ENCODE measurements at places on chromosomes 16 and 17.
A peak's percentile ranks its signal among the peaks of the same experiment; 100 is the strongest.

DNA sequence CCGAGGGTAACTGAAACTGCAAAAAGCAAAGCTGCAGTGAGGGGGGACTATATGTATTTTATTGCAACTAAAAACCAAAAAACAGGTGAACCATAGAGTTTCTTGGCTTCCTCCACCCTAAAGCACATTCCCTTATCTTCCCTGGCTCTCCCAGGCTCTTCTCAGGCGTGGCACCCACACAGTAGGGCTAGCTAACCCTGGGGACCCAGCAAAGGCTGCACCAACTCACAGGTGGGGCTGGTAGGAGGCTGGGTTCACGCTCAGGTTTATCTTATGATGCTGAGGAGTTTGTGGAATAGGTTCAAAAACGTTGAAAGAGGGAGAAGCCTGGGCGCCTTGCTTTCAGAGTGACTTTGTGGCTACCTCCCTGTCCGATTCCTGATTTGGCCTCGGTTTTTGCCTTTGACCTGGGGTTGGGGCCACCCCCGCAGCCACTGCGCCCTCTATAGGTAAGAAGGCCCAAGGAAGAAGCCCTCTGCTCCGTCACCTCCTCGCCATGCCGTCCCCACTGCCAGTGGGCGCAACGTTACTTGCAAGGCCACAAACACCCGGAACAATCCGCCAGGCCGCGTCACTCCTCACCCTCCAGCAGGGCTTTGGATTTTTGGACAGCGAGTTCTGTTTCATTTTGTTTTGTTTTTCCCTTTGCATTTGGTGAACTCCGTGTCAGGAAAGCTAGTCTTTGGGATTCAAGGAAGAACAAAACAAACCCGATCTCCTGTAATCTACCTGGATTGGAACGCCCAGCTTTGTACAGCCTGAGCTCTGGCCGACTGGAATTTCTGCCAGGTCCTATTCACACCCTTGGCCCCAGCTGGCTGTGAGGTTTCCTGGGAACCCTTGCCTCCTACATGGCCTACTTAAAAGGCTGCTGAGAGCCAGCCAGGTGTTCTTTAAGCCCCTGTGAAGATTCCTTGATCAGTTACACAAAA lies 60.8 kb downstream of the TBC1D16 start:
- no peak for DNase-seq

GRCh38 chr17:34850964-34851363 lies 110.3 kb downstream of the CCT6B start:
- no peak for DNase-seq

GRCh38 chr16:86251682-86252081 lies 258.6 kb upstream of the FOXF1 start:
- no peak for DNase-seq

DNA sequence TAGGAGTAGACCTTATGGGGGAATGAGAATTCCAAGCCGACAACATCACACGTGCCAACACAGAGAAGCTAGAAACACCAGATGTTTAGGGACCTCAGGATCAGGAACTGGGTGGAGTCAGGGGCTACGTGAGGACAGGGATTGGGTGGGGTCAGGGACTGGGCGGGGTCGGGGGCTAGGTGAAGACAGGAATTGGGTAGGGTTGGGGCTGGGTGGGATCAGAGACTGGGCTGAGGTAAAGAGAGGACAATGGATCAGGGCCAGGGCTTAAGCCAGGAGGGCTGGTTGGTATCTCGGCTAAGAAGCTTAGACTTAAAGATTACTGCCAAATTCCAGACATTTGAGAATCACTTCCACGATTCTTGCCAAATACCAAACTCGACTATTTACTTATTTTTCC lies 11.6 kb downstream of the TEKT5 start:
- DNase-seq = no peak

DNA sequence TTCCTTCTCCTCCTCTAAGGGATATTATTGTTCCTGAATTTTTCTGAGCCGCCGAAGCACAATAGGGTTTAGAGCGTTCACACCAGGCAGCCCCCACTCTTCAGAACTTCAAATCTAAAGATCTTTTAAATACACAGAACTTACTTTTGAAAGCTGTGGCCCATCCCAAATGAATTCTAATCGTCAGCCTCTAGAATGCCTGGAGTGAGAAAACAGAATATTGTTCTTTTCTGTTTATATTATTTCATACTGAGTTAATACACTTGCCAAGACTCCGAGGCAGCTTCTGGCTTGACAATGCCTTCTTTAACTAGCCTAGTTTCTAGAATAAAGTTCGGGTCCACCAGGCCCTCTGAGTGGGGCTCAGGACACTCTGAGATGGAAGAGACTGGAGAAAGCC lies 405.6 kb downstream of the WWOX start:
- no peak for DNase-seq

- no peak for DNase-seq
These were observed 243.4 kb upstream of the IRX5 start for GRCh38 chr16:54687043-54687899.

DNA sequence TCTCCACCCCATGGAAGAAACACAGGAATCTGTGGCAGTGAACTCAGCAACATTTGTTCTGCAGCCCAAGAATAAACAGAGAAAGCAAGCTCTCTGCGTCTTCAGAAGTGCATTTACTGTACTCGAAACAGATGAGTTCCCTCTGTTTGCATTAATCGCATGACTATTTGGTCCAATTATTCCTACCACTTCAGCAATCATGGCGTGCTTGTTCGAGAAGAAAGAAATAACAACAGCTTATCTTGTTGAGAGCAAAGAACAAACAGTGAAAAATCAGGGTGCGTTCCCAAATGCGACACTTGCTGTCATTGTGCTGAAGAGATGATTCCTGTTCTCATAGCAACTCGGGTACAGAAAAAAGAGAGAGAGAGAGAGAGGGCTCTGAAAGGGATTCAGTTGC lies 445.3 kb upstream of the MAF start:
- no peak for DNase-seq

GRCh38 chr17:50944054-50944901 lies 78.1 kb upstream of the TOB1 start:
- peak; percentile 88 for DNase-seq

DNA sequence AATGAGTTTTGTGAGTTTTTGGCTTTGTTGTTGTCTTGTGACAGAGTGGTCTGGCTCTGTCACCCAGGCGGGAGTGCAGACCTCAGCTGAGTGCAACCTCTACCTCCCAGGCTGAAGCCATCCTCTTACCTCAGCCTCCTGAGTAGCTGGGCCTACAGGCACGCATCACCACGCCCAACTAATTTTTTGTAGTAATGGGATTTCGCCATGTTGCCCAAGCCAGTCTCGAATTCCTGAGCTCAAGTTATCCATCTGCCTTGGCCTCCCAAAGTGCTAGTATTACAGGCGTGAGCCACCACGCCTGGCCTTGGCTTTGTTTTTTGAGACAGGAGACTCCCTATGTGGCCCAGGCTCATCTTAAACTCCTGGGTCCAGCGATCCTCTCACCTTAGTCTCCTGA lies 15.1 kb downstream of the CRK start:
- no peak for DNase-seq

DNA sequence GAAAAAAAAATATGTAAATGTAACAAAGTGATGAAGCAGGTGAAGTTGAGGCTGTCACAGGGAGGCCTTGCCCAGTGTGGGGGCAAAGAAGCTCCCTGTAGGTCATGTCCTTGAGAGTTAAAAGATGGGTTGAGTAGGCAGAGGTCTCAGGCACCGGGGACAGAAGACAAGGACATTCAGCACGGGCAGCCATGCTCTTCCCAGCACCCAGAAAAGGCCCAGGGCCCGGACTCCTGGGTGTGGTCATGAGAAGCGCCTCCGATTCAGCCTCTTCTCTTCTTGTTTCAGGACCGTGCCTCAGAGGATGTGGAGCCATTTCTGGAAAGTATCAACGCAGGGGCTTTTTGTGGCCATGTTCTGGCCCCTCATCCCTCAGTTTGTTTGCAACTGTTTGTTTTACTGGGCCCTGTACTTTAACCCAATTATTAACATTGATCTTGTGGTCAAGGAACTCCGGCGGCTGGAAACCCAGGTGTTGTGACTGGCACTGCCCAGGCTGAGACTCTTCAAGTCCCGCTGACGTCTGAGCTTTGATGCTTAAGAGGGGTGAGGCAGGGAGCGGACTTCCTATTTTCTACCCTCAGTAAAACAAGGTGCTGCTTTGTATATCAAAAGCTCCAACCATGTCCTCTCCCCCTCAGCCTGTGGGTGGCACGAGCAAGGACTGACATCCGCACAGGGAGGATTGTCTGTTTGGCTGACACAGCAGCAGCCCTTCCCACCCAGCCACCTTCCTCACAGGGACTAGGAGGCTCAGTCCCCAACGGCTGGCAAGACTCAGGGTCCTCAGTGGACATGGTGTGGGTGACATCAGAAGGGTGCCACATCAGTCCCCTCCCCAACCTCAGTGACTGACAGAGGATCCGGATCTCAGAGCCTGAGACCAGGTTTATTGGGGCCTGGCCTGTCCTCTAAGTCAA lies 26.5 kb downstream of the PLA2G10 start:
- DNase-seq = no peak

GRCh38 chr16:7493133-7493532 lies 160.5 kb downstream of the RBFOX1 start:
- no peak for DNase-seq

DNA sequence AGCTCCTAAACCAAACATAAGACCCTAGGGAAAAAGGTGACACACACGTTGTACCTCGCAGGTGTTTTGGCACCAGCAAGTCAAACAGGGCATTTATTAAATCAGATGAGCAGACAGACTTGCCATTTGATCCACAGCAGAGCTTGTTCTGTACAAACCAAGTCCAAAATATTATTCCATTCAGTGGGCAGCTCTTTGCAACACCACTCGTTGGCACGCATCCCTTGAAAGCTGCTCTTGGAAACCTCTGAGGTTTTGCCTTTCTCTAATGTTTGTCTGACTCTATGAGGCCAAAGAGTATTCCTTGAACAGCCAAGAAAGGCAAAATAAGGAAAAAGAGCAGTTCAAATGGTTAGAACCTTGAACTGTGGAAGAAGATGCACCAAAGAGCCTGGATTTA lies 12.7 kb downstream of the TMEM100 start:
- DNase-seq = no peak

DNA sequence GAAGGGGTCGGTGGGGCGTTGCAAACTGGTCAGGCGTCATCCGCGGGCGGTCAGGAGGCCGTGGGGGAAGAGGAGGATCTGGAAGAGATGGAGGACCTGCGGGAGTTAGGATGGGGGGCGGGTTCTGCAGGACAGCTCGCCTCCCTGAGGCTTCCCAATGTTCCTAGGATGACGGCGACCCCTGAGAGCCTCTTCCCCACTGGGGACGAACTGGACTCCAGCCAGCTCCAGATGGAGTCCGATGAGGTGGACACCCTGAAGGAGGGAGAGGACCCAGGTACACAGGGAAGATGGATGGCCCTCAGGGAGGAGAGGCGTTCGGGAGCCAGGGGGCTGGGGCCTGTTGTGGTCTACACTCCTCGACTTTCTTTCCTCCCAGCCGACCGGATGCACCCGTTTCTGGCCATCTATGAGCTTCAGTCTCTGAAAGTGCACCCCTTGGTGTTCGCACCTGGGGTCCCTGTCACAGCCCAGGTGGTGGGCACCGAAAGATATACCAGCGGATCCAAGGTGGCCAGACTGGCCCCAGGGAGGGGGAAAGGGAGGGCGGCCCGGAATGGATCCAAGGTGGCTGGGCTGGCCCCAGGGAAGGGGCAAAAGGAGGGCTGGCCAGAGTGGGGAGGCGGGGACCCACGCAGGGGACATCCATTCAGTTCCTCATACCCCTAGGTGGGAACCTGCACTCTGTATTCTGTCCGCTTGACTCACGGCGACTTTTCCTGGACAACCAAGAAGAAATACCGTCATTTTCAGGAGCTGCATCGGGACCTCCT lies 839 bp downstream of the PLD2 start:
- peak; percentile 34 for DNase-seq

DNA sequence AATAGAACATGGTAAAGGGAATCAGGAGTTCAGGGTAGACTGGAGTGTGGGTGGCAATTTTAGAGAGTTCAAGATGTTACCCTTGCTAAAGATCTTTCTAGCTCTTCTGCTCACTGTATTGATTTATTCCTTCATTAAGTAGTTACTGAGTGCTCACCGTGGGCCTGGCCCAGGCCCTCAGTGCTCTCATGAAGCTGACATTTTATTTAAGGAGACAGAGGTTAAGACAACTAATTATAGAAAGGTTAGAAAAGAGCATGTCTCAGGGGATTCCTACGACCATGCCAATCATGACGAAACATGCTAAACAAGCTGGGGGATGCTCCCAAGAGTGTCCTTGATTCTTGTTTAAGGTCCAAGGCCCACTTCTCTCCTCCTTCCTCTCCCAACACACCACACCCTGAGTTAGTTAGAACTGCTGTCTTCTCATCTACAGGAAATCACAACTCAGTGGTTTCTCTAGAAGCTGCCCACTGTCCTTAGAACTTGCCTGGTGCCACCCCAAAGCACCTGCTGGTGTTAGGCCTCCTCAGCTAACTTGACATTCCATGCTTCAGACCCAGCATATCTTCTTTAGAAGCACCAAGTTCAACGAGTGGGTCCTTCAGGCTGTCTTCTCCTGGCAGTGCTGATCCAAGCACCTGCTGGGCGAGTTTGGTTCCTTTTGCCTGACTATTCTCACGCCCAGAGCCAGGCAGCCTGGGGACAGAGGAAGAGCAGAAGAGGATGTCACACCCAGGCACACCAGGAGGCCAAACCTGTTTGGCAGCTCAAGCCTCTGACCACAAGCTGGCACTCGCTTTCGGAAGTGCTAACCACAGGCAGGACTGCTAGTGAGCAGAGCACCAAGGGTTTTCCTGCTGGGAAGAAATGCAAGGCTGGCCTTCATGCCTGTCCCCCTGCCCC lies 79.0 kb downstream of the GAS7 start:
- DNase-seq = no peak

DNA sequence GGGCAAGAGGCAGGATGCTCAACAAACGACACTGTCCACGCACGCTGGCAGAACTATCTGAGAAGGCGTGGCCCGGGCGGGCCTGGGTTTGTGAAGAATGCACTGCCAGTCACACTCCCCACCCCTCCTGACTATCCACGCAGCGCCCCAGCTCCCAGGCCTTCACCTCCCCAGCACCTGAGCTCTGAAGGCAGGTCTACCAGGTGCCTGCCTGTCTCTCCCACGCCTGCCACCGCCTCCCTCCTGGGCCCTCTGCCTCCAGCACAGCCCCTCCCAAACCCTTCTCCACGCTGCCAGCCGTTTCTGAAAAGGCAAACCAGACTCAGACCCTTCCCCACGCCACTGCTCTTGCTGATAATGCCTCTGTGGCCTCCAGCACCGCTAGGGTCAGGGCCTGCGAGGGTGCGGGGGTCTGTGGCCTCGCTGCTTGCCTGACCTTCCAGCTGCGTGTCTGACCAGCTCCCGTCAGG lies 11.6 kb downstream of the MYBBP1A start:
- no peak for DNase-seq

GRCh38 chr17:4973256-4974114 lies 5.9 kb upstream of the SPAG7 start:
- no peak for DNase-seq

GRCh38 chr17:6567528-6568183 lies 11.3 kb upstream of the PITPNM3 start:
- no peak for DNase-seq

GRCh38 chr16:19885451-19886072 lies 914 bp upstream of the GPRC5B start:
- DNase-seq = no peak

- DNase-seq = no peak
These were observed 22.3 kb downstream of the PGS1 start for GRCh38 chr17:78400581-78401240.

Data from foreskin fibroblast (primary cell).